ENCODE measurements at places on chromosomes 16 and 17.

GRCh38 chr17:2108170-2108569 is 53.3 kb downstream of the HIC1 start:
- no peak for DNase-seq

DNA sequence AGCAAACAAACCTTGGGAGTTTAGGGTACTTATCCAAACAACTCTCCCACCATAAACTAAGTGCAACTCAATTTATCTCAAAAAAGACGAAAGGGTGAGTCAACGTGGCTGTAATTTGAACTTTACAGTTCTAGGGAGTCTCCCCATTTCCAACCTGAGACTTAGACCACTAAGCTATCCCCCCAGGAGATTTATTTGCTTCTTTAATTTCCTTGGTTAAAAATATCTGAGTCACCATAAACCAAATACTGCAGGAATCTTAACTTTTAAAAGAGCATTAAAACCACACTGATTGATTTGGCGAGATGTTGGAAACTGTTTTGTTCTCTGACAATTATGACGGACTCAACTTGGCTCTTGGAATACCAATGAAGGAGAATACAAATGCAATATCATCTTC is 299.3 kb upstream of the SOX9 start:
- no peak for DNase-seq

DNA sequence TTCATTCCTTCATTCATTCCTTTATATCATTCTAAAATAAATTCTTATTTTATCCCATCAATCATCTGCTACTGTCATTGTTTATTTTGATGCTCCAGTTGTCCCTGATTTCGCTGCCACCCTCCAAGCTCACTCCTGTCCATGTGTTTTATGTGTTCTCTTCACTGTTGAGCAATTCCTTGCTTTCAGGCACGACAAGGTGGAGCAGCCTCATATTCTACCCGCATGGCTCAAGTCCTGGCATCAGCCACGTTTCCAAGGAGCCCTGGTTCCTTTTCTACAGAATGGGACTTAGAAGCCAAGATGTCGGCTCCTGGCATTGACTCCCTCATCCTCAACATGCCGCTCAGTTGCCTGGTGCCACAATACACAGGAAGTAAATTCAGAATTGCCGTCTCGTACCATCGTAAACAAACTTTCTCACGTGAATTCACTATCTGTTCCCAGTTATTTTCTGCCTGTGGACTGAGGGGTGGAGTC is 139.0 kb downstream of the RPTOR start:
- no peak for DNase-seq

- DNase-seq = no peak
Measured at GRCh38 chr17:82021107-82021899, 1.4 kb downstream of the CENPX start.

DNA sequence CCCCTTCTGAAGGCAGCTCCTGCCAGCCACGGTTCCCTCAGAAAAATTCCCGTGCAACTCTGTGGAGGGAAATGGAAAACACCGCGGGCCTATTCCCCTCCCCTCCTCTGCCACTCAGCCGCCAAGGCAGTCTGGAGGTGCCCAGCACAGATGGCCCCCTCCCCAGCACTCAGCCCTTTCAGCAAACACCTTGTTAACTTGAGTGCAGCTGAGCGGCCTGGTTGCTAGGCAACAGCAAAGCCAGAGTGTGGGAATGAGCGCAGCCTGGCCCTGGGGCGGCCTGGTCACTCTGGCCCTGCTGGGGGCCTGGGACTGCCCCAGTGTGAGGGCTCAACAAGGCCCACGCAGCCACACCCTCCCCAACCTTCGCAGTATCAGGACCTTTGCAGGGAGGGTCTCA is 32.8 kb downstream of the CACNA1G start:
- peak; percentile 31 for DNase-seq

- DNase-seq = no peak
Measured at GRCh38 chr17:78960928-78961327, 18.8 kb downstream of the LGALS3BP start.

- DNase-seq = no peak
Measured at GRCh38 chr17:3695129-3695722, 729 bp downstream of the P2RX5 start.

GRCh38 chr16:24053099-24053946 is 202.8 kb upstream of the CACNG3 start:
- no peak for DNase-seq

DNA sequence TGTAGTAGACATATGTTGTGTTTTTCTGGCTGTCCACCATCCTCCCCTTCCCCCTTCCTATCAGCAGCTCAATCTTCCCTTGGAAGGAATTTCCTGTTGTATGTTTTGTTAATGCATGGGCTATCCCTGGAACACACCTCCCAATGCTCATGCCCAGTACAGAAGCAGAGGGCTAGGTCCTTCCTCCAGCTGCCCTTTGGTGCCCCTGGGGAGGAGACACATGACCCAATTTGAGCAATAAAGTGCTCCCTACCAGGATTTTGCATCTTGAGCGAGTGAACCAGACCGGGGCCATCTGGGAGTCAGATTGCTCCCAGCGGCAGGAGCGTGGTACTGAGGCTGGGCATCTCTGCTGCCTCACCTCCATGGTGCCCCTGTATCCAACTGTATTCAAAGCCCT is 141.5 kb upstream of the MED13 start:
- no peak for DNase-seq

DNA sequence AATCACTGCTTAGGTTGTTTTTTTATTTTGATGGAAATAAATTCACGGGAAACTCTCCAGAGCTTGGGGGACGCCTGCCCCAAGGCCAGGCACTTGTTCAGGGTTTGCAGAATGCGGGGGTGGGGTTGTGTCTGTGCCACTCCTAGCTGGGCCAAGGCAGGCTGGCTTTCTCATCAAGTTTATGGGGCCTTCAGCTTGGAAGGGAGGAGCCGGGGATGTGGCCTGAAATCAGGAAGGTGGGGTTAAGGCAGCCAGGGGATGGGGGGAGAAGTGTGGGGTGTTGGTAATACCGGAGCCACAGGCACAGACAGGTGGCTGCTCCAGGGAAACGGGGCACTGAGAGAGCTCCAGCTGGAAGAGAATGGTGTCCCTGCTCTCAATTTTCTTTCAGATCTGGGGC is 1.7 kb upstream of the CHAD start:
- no peak for DNase-seq

DNA sequence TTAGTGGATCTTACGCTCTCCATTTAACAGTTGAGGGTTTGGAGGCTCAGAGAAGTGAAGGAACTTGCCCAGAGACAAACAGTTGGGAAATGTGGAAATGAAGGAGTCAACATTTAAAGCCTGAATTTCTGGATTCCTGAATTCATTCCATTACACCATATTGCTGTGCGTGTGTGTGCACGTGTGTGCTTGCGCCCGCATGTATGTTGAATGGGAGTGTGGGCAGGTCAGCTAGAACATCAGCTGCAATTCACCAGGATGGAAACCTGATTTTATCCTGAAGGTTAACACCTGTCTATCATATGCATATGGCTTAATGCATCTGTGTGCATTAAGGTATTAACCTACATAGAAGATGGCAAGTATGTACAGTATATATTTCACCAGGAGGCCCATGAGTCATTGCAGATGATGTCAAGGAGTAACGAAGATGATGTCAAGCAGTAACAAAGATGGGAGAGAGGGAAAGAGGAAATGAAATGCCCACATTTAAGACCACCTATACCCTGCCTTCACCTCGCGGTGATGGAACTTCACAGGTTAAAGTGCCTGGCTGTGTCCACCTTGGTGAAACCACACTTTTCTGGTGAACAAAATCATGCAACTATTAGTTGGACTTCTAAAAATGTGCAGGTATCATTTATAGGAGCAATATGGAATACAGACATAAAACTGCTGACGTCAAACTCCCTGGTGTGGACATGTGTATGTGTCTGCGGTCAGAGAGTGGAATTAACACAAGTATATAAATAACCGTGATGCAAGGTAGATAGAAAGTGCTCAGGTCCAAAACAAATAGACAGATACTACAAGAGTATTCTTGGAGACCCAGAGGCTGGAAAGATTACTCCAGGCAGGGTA is 832 bp upstream of the ADAP2 start:
- DNase-seq = no peak

GRCh38 chr17:29588562-29589411 is 661 bp downstream of the GIT1 start:
- DNase-seq = no peak

DNA sequence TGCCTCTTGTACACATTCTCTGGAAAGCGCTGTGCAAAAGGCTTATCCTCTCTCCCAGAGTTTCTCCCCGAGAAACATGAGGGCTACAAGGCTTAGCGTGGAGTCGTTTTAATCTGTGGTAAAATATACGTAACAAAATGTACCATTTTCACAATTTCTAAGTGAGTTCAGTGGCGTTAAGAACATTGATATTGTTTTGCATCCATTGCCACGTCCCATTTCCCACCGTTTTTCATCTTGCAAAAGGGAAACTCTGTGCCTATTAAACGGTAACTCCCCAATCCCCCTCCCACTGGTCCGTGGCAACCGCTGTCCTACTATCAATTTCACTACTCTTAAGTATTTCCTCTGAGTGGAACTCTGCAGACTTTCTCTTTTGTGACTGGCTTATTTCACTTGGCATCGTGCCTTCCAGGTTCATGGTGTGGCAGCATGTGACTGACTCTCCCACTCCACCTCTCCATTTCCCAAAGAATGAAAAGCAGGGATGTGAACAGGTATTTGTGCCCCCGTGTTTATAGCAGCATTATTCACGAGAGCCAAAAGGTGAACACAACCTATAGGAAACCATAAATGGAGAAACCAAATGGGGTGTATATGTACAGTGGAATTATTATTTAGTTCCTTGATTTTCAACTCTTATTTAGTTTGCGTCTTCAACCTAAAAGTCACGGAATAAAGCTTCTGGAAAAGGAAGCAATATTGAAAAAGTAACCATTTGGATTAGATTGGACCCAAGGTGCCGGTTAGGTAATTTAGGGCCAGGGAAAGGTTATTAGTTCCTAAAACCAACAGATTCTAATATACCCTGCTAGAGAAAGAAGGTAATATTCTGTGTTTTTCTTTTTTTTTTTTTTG is 1.1 kb upstream of the USP32 start:
- peak; percentile 61 for DNase-seq

GRCh38 chr17:78450696-78451345 is 72.4 kb downstream of the PGS1 start:
- no peak for DNase-seq

DNA sequence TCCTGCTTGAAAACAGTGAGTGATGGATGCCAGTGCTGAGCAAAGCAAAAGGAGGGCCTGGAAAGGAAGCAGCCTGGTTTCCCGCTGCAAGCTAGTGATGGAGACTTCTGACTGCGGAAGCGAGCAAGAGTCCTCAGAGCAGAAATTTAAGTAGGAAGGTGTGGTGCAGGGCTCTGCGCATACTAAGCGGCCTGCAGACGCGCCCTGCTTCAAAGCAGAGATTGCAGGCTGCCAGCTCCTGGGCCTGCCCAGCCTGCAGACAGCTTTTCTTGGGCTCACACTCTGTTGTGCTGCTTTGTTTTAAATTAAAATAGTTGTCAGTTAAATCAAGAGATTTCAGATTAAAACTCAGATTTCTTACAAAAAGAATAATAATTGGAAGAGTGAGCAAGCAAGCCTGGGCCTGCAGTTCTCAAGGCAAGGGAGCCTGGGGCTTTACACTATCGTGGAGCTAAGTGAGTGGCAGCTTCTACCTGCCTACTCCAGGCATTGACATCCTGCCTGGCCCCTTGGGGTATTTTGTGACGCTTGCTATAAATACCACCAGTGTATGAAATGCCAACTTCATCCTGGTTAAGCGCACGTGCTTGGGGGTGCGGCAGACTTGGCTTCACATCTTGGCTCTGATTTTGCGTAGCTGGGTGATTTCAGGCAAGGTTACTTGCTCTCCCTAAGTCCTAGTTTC is 237.3 kb downstream of the XYLT1 start:
- DNase-seq = no peak

DNA sequence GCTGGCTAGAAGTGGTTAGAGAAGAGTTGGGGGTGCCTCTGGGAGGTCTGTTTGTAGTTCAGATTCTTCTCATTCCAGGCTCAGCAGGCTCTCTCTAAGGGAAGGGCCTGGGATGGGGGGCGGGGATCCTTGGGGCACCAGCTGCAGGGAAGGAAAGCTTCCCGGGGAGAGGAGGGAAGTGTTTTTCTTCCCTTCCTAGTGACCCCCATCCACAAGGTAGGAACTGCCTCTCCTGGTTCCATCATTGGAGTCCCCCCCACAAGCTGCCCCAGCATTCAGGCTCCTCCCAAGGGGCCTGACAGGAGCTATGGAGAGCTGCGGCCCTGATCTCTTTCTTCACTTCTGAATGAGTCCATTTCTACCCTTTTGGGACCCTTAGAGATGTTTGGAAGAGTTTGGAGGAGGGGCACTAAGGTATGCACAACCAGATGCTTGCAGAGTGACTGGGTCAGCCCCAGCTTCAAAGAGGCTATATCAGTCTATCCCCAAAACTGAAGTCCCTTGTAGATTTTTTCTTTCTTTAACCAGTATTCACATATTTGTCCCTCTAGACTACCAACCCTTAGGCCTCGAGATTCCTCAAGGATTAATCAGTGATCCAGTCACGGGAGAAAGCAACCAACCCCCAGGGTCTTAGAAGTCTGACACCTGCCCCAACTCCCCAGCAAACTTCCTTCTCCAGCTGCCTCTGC is 13.9 kb upstream of the FZD2 start:
- no peak for DNase-seq

DNA sequence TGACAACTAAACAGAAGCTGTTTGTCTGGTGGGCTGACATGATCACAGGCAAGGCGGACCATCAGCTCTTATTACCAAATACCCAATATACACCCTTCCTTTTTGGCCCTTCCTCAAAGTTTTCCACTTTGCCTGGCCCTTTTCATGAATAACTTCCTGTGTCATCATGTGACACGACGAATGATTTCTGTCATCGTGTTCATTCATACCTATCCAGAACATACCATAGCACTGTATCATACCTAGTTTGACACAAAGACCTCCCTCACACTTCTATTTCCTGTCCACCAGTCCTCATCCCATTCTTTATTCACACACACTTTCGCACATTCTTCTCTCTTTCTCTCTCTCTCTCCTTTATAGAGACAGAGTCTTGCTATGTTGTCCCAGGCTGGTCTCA is 131.8 kb downstream of the STX8 start:
- no peak for DNase-seq

- DNase-seq = peak; percentile 7
Measured at GRCh38 chr17:4412933-4413831, 20.6 kb upstream of the SPNS3 start.

- no peak for DNase-seq
Measured at GRCh38 chr16:4935241-4935855, 1.6 kb downstream of the PPL start.

DNA sequence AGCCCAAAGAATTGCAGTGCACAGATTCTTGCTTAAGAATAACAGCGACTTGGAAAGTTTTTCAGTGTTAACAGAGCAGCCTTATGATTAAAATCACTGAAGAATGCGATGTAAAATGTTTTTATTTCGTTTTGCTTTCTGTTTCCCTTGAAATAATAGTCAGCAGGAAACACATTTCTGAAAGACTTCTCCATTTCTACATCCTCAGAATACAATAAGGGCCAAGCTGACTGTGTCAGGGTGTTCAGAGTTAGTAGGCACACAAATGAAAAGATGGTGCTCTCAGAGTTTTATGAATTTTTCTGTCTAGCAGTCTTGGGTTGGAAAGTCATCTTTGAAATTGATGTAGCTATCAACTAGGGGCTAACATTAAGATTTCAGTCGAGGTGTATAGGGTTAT is 582.9 kb upstream of the RBFOX1 start:
- DNase-seq = no peak

GRCh38 chr16:68086336-68086841 is 1.2 kb downstream of the NFATC3 start:
- no peak for DNase-seq

All from NCI-H2029 treated with DMSO at 0.1 percent for 48 hours (cell line).